Esophagus squamous epithelium (tissue), 5 donors: ENCODE measurements at places on chromosomes 5 and 9.

GRCh38 chr5:11777096-11777495 lies 127.2 kb downstream of the CTNND2 start:
- no peak for DNase-seq

DNA sequence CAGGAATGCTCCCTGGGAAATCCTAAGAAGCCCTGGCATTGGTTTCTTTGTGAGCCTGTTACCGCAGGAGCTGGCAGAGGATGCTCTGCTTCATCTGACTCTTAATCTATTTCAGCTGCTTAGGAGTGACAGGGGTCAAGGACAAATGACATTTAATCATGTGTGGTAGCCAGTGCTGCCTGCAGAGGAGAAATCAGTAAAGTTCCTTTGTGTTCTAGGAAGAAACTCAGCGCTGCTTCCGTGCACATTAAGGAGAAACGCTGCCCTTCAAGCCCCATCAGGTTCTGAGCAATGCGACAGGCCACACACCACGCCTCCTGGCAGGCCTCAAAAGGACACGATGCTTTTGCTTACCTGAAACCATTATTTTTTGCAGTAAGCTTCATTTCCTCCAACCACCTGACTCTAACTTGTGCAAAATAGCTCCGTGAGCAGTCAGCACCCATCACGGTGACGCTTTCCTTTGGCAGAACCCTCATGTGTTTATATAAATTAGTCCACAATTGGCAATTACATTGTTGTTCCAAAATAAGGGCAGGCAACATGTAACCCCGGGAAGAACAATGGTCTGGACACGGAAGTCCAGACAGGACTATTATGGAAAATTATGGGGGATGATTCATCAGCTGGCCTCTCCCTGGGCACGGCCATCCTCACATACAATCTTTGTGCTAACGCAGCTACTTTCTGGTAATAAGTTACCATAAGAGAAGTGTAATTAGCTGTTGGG lies 387.9 kb upstream of the DAP start:
- no peak for DNase-seq

GRCh38 chr9:91814201-91814600 lies 135.8 kb downstream of the ROR2 start:
- DNase-seq = no peak

DNA sequence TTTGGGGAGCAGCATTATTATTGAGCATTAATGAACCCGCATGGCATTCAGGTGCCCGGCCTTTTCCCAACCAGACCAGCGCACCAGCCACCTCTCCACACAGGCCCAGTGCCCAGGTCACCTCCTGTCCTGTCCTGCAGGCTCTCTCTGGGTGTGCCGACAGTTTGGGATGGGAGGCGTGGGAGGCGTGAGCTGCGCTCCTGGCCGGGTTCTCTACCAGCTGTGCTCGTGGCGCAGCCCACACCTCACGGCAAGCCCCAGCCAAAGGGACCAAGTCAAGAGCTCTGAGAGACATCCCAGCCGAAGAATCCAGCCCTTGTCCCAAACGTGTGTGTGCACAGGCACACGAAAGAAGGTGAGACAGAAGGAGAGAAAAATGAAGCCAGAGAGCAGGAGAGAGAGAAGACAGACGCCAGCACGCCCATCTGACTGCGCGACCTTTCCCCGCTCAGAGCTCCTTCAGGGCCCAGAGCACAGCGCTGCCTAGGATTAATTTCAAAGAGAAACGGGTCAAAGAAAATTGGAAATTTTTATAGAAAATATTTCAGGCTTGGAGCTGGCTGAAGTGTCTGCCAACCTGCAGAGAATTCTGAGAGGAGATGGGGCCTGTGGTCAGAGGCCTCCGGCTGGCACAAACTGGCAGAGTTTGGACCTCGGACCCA lies 81.7 kb downstream of the ADAMTS2 start:
- no peak for DNase-seq

DNA sequence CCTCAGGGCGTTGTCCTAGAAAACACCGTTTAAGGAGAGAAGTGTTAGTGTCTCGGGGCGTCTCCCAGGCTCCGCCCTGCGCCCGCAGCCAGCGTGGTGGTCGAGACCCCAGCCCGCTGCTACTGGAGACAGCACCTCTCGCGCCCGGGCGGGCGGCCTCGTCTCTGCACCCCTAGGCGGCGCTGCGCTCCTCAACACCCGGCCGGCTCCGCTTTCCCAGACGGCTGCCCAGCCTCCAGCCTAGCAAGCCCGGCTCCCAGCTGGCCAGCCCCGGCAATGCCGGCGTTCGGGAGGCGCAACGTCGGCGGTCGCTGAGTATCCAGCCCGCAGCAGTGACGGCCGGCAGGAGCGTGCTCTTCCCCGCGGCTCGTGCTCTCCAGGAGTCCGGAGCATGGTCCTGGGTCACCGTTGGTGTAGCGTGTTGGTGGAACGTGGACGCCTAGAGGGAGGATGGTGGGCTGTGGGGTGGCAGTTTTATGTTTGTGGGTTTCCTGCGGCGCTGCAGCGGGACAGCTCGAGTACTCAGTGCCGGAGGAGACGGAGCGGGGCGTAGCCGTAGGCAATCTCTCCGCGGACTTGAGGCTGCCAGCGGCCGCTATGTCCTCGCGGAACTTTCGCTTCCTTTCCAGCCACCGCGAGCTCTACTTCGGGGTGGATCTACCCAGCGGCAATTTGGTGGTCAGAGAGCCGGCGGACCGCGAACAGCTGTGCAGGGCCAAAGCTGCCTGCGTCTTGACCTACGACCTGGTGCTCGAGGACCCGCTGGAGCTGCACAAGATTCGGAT lies 536 bp downstream of the PCDHAC1 start:
- no peak for DNase-seq

DNA sequence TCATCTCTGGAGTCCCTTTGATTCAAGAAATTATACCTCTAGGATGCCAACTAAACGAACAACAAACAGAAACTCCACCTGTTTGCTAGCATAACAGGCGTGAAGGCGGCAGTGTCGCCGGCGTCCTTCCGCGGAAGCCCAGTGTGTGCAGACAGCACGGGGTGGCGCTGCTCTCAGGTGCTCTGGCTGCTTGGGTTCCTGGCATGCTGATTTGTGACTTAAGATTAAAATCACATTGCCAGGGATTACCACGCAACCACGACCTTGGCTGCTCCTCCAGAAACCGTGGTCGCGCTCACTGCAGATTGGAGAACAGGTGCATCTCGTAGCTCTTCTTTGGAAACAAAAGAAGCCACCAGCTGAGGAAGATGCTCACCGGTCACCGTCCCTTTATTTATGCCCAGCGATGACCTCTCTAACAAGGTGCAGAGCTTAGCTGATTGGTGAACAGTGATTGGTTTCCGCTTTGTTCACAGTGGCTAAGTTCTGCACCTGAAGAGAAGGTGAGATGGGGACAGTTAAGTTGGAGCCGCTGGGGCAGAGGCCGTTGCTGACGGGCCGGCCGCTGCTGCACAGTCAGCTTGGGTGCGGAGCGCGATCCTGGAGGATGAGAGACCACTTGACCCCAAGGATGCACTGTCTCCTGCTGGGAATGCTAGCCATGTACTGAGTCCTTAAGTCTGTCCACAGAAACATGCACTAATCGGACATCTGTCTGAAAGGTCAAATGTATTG lies 232.3 kb downstream of the FANCC start:
- DNase-seq = no peak

DNA sequence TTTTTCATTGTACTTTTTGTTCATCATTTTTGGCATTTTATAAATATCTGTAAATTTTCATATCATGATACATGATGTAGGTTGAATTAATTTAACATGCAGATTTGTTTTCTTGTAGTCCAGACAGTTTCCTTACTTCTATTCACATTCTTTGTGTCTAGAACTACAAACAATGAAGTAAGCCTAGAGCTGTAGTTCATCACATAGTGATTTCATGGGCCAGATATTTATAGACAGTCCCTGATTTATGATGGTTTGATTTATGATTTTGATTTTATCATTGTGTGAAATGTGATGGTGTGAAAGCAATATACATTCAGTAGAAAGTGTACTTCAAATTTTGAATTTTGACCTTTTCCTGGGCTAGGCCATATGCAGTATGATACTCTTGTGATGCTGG lies 139.0 kb downstream of the ARHGEF28 start:
- no peak for DNase-seq

GRCh38 chr5:122863240-122863639 lies 17.8 kb downstream of the SNX24 start:
- DNase-seq = no peak

GRCh38 chr9:581673-582497 lies 259.6 kb upstream of the DMRT1 start:
- no peak for DNase-seq

DNA sequence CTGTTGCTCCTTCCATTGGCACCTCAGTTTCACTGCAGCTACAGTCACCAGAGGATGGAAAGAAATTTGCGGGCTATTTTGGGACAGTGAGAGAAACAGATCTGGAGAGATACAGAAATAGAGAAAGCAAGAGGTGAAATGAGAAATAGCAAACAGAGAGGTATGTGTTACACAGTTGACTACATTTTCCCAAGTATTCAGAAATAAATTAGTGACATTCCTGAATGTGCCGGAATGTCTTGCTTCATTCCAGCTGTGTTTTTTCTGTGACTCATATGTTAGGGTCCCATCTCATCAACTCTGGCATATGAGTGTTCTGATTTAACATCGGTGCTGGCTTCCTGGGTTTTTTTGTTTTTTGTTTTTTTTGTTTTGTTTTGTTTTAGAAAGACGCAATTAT lies 63.8 kb upstream of the ZNF462 start:
- DNase-seq = no peak

DNA sequence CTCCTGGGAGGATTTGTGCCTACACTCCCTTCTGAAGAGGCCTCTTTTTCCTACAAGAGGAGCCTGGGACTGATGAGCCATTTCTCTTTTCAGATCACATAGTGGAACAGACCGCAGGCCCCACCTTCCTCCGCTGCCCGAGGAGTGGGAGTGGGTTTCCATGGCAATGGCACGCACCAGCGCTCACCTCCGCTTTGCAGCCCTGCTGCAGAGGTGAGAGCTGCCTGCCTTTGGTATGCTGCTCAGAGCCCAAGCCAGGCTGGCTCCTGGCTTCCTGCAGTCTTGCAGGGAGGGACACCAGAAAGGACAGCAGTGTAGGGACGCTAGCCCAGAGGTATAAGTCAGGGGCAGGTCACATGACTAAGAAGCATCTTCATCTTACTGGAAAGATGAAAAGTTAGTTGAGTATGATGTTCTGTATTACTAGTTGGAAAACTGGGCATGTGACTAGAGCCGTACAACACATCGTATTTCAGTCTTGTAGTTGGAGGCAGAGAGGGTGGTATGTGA lies 12.4 kb downstream of the PTTG1 start:
- DNase-seq = no peak

- no peak for DNase-seq
Measured at GRCh38 chr9:88980740-88981203, 10.5 kb upstream of the S1PR3 start.

- no peak for DNase-seq
Measured at GRCh38 chr5:147169901-147170300, 64.9 kb upstream of the STK32A start.

DNA sequence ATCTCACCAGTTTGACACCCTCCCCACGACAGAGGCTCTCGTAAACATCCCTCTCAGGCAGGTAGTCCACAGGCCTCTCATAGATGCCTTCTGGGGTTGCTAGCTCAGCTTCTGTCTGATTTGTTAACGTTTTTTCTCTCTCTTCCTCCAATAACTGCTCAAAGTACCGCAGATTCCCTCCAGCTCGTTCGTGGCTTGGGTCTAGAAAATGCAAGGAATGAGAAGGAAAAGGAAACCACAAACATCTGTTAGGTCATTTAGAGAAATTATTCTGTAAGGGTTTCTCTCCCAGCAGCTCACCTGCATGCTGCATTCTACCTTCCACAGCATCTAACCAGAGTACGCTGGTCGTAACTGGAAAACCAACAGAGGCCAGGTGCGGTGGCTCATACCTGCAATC lies 18.5 kb downstream of the P4HA2 start:
- no peak for DNase-seq

- DNase-seq = no peak
Measured at GRCh38 chr9:116959809-116960208, 272.7 kb downstream of the TRIM32 start.

DNA sequence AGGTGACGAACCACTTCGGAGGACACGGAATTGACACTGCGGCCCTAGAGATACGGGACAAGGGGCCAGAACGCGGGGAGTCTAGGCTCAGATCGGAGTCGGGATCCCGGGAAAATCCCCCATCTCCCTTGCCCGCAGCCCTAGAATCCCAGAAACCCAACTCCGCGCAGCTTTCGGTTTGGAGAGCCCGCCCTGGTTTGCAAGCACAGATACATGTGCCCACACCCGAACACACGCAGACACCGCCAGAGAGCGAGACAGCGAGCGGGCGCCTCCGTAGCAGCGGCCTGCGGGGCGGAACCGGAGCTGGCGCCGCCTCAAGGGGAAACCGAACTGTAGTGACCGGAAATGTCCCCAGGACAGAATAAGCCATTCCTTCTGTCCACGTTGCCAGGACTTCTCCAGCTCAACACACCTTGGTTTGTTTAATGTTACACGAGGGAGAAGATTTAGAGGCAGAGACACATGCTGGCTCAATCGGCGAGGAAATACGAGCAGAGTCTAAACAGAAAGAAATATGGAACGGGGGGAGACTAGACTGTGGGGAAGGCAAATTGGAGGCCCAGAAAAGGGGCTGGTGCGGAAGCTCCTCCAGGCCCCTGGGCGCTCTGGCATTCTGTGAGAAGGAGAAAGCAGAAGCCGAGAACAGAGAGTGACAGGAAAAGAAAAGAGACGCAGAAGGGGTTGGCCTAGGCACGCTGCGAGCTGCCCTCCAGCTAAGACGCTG lies 2.9 kb upstream of the PAX5 start:
- DNase-seq = no peak

DNA sequence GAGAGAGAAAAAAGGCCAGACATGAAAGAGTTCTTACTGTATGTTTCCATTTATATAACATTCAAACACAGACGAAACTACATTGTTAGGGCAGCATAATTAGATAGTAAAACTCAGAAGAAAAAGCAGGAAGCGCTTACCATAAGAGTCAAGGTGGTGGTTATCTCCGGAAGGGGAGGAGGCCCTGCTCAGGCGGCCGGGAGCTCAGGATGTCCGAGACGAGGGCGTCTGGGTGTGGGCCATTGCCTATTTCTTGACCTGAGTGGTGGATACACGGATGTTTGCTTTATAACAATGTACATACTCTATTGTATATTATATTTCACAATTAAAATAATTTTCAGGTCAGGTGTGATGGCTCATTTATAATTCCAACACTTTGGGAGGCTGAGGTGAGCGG lies 80.9 kb upstream of the COL5A1 start:
- no peak for DNase-seq

GRCh38 chr5:175288048-175288621 lies 155.8 kb downstream of the DRD1 start:
- DNase-seq = no peak

DNA sequence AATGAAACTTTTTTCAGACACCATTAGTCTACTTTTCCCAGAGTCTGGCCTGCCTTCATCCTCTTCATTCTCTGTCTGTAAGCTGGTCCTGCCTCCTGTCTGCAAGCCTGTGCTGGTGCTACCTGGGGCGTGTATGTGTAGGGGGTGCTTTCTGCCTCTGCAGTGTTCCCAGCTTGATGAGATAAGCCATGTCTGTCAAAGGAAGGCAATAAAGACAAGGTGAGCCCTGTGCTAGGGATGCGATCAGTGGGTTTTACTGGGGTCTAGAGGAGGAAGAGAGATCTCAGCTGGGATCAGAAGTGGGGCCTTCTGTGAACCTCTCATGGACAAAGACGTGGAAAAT lies 78.0 kb upstream of the TGFBR1 start:
- DNase-seq = no peak

- DNase-seq = no peak
Measured at GRCh38 chr9:101618698-101619097, 23.9 kb upstream of the PPP3R2 start.

- DNase-seq = no peak
Measured at GRCh38 chr9:19464061-19464763, 55.4 kb downstream of the ACER2 start.
